ENCODE measurements at places on chromosomes 6 and 20. TPM values are rescaled to one million over a fixed set of nuclear protein-coding genes. Genes with fewer than 3 reads are reported as not detected.

LRRN4 gene
- 0.25 TPM for total RNA-seq

BIRC7 gene
- total RNA-seq: not detected

- no peak for DNase-seq
These were observed 55.1 kb downstream of the ID4 start for GRCh38 chr6:19892260-19892659.

DNA sequence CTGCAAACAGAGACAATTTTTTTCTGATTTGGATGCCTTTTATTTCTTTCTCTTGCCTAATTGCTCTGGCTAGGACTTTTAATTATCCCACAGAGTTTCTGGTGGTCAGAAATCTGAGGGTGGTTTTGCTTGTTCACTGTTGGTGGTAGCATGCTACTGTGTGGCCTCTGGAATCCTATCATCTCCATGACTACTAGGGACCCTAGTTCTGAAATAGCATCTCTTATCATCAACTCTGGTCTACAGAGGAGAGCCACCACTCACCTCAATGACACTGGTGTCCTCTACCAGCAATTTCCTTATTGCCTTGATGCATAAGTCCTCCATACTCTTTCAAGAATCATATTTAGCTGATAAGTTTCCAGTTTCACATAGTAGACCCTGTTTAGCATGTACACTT is 27.5 kb upstream of the STX11 start:
- no peak for DNase-seq

DNA sequence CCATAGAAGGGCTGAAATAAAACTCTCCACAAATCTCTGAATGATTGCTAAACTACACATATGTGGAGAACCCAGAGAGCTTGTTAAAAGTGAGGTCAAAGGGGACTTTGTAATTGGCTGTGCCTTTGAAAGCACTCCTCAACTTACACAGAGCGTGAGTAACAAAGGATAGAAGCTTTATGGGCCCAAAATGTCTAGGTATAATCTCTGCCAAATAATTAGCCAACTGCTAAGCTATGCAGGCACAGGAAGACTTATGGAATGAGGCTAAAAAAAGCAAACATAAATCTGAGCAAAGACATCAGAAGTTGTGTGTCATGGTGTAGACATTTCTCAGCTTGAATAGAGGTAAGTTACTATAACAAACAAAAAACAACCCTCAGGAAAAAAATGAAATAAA is 23.3 kb upstream of the UST start:
- DNase-seq: no peak

Measured in right cardiac atrium (tissue), 5 donors.